ENCODE measurements at places on chromosomes 5 and 9.
A peak's percentile ranks its signal among the peaks of the same experiment; 100 is the strongest.

DNA sequence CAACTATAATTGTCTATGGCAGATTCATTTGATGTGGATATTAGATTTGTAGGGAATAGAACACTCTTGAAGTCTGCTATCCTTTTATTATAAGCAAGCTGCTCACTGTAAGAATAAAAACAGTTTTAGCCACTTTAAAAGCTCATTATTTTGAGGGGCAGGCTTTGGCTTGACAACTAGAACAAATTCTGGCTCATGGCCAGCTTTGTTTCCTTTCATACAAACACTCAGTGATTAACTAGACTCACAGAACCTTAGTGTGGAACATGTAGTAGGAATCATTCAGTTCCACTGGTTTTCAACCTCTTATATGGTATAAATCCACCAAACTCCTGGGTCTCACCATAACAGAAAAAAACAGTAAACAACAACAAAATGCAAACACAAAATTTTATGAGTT lies 27.4 kb upstream of the CEP120 start:
- no peak for DNase-seq

DNA sequence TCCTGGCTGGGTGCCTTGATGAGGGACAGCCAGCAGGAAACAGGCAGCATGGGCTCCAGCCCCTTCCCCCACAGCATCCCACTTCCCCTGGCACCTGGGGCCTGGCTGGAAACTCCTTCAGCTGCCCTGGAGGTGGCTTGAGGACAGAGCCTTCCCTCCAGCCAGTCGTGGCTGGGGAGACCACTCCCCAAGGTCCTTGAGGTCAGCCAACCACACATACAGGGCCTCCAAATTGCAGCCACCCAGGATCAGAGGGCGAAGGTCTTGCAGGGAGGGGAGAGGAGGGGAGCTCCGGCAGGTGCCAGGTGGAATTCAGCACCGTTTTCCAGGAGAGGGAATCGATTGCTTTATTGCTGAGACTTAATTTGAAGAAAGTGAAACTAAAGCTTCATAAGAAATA lies 280.4 kb downstream of the PBX3 start:
- no peak for DNase-seq

- DNase-seq, result no peak
Observed at GRCh38 chr9:133369422-133369821, 6.4 kb downstream of the SURF4 start.

DNA sequence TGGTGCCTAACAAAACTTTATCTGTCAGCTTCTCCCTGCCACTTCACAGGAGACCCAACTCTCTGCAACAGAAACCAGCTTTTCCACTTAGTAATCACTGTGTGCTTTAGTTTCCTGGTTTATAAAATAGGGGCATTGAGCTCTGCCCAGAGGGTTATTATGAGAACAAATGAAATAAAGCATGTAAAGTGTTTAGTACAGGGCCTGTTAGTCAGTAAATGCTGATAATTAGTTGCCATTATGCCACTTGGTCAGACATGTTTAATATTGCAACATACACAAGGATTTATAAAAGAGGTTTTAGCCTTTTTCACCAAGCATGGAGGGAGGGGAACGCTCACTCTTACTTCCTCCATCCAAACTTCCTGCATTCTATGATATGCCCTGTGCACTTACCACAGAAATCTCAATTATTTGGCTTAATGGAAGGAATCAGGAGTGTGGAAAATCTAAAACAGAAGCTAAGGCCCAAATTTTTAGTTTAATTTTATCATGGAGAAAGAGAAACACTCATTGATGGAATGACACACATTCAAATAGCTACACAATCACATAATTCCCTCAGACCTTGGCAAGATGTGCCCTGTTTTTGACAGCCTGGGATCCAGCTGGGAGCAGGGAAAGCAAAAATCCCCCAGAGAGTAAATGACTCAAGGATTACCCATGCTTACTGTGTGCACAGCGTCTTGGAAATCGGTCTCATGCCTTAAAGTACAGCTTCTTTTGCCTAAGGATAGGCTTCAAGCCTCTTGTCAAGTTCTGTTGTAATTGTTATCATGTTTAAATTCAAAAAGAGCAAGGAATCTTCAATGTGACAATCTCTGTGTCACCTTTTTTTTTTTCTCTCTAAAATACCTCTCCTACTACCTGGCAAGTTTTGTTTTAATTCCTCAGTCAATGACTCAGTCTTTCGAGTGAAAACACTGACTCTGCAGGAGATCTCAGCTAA lies 34.0 kb downstream of the ZNF474 start:
- DNase-seq, result peak; percentile 98
